Pericardium fibroblast (primary cell): ENCODE measurements at places on chromosomes 5 and 9. TPM values are rescaled to one million over a fixed set of nuclear protein-coding genes. Genes with fewer than 3 reads are reported as not detected.

The TTC16 gene
- not detected in 2 replicates for total RNA-seq

The TAF11L10 gene
- total RNA-seq, result not detected in 2 replicates

The CARTPT gene
- not detected in 2 replicates for total RNA-seq

The BTNL3 gene
- not detected in 2 replicates for total RNA-seq

The RNF20 gene
- 10.4 and 20.5 TPM in 2 replicates for total RNA-seq

The C9orf85 gene
- 9.6 and 10.6 TPM in 2 replicates for total RNA-seq

The NIPAL4 gene
- total RNA-seq, result 0.26 TPM in 1 of 2 replicates, not detected in the other

The PARP8 gene
- 0.68 and 2.0 TPM in 2 replicates for total RNA-seq

The ANKRD34B gene
- not detected in 2 replicates for total RNA-seq

The DAB2IP gene
- 11.7 and 32.5 TPM in 2 replicates for total RNA-seq

The CDO1 gene
- total RNA-seq, result 7.9 and 25.1 TPM in 2 replicates

The CCDC69 gene
- 6.8 and 12.9 TPM in 2 replicates for total RNA-seq

The STK32A gene
- 0.34 and 0.47 TPM in 2 replicates for total RNA-seq

The HAVCR2 gene
- total RNA-seq, result not detected in 2 replicates

The POLE3 gene
- 25.9 and 29.1 TPM in 2 replicates for total RNA-seq
